ENCODE measurements at places on chromosomes 3 and 15.

- no peak for DNase-seq
Observed at GRCh38 chr3:29406291-29406832, 125.5 kb downstream of the RBMS3 start.

GRCh38 chr3:11703146-11703545, 59.4 kb upstream of the VGLL4 start:
- no peak for DNase-seq

DNA sequence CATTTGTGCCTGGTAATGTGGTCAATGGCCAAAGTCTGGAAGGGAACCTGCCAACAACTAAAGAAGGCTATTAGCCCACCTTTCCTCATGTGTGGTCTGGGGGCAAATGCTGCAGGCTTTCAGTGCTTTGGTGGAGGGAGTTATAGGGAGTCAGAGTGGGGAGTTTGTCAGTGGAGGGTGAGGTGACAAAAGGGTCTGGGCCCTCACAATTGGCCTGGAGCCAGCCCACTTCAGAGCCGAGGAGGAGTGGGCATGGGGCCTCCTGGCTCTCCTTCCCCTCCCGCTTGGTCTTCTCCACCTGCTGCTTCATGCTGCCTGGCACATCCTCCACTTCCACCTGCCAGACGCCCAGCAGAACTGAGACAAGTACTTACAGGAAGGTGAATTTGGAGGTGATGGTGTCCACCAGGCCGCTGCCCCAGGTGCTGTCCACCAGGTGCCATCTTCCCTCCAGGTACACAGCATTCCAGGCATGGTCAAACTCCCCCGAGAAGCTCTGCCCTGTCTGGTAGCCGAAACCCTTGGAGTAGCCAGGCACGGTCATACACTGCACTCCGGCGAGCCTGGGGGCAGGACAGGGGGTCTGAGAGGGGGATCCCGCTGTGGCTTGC, 40.9 kb downstream of the KY start:
- no peak for DNase-seq

- no peak for DNase-seq
Observed at GRCh38 chr3:189995129-189995528, 125.6 kb downstream of the P3H2 start.

DNA sequence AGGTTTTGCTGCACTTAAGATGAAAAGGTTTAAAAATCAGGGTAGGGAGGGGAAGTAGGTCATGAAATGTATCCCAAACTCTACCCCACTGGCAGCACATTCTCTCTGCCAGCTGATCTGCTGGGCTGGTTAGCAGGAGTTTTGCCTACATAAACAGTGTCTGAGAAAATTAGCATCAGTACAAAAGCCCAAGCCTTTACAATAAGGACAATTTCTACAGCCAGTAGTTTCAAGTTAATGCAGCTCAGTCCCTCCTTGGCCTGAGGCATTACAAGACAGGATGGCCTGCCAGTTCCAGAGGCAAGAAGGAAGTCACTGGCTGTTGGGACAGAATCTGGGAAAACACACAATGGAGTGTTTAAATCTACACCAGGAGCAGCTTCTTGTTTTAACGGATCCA, 32.8 kb downstream of the NCEH1 start:
- no peak for DNase-seq

DNA sequence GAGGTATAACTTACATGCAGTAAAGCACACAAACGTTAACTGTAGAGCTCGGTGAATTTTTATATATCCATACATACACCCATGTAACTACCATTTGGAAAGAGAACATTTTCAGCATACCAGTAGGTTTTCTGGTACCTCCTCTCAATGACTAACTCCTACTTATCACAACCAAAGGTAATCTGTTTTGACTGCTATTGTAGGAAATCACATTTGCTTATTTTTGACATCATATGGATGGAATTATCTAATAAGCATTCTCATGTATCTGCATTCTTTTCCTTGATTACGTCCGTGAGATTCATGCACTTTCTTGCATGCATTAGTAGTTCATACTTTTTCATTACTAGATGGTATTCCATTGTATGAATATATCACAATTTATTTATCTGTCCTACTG, 76.8 kb downstream of the CSNK1G1 start:
- no peak for DNase-seq

- no peak for DNase-seq
Observed at GRCh38 chr15:58260725-58261267, 122.6 kb downstream of the AQP9 start.

- DNase-seq, result no peak
Observed at GRCh38 chr3:123239756-123240155, 38.0 kb downstream of the SEC22A start.

DNA sequence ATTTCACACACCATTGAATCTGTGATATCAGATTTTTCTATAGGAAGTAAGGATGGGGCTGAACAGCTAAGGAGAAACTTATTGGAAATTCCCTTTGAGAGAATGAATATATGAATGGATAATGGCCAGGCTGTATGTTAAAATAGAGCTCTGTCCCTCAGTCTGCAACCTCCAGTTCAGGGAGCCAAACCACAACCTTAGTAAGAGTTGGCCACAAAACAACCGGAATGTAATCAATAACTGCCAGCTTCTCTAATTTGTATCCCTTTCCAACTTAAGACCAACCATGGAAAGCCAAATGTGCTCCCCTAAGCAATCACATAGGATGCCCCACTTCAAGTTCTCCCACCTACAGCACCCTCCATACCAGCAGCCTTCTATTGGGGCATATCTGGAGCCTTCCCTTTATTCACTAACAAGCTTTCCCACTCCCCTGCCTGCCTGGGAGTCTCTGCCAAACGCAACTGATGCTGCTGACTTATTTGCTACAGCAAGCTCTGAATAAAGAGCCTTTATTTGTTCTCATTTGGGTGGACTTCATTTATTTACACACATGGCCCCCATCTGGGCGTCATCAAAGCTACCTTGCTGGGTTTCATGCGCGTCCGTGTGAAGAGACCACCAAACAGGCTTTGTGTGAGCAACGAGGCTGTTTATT, 75.4 kb upstream of the LARS2 start:
- no peak for DNase-seq

GRCh38 chr3:100563228-100563627, 46.2 kb upstream of the ADGRG7 start:
- DNase-seq, result no peak

GRCh38 chr3:186414735-186415419, 52.8 kb upstream of the DGKG start:
- no peak for DNase-seq

- no peak for DNase-seq
Observed at GRCh38 chr3:107683447-107683846, 160.7 kb downstream of the BBX start.

GRCh38 chr15:94061041-94061440, 170.3 kb upstream of the MCTP2 start:
- DNase-seq, result no peak

GRCh38 chr3:8319935-8320634, 181.5 kb upstream of the LMCD1 start:
- DNase-seq, result no peak

- no peak for DNase-seq
Observed at GRCh38 chr3:126495786-126496185, 20.1 kb upstream of the ZXDC start.

DNA sequence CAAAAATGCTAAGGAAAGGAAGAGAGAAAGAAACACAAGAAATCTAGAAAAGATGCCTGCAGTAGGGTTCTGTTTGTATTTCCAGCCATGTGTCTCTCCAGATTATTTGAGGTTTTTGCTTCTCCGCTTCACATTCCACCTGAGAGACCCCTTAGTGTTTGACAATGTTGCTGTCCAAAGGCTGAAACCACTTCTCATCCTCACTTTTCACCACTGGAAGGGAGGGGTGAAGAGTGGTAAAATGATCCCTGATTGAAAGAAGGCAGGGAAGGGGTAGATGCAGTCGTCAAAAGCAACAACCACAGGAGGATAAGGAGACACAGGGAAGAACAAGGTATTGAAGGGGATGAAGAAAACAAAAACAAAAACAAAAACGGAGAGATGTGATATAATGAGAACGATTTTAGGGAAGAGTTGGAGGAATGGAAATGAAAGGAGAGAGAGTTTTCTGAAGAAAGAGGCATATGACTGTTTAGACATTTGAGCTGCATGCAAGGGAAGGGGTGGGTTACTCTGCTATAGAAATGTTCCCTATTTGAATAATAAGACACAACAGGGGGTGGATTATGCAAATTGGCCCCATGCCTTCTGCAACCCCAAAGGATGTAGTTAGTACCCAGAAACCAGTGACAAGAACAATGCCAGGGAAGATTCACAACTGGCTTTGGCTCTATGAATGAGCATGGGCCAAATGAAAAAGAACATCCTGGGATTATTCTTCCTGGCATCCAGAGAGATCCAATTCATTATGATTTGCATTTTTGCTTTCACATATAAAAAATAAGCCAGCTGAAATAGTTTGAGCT, 235.9 kb downstream of the GAP43 start:
- DNase-seq, result no peak

GRCh38 chr15:81905889-81906288, 139.9 kb downstream of the MEX3B start:
- DNase-seq, result no peak

DNA sequence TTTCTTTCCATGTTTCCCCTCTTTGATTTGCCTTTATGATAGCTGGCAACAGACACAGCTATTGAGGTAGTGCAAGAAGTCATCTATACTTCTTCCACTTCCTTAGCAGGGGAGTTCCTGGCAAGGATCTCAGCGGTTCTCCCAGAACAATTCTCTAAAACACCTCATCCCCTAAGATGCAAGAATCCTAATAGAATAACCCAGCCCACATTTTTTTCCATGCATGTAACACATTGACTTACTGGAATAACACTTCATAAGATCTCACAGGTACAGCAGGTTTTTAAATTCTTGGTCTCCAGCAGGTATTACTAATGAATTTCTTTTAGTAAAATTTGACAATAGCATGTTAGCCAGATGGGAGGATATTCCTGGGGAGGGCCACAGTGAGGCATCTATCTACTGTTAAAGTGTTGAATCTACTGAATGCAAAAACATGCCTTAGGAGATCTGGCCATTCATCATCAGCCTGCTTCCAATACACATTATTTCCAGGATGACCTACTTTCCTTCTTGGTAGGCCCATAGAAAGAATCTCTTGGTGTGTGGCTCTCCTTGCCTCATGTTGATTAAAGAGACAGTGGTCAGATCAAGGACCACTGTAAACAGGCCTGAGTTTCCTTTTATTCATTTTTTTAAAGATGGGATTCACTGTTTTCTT, 78.5 kb downstream of the RAD18 start:
- DNase-seq, result no peak

DNA sequence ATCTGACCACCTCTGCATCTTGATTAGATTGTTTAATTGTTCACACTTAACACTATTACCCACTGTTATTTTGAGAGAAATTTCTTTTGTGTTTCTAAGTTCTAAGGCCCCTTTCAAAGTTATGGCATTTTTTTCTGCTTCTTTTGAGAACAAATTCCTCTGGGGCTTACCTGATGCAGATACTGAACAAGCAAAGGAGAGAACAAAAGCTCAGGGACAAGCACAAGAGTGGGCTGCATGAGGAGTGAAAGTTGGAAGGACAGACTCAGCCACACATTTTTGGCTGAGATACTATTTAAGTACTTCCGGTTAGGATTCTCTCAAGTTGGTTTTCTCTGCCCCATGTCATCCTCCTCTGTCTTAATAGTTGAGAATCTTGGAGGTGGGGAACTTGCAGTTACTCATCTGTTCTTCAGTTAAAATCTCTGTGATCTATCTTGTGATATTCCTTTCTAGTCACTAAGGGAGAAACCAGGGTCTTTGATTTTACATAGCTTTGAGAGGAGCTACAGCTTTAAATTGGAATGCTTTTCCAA, 54.7 kb downstream of the CMTM6 start:
- no peak for DNase-seq

DNA sequence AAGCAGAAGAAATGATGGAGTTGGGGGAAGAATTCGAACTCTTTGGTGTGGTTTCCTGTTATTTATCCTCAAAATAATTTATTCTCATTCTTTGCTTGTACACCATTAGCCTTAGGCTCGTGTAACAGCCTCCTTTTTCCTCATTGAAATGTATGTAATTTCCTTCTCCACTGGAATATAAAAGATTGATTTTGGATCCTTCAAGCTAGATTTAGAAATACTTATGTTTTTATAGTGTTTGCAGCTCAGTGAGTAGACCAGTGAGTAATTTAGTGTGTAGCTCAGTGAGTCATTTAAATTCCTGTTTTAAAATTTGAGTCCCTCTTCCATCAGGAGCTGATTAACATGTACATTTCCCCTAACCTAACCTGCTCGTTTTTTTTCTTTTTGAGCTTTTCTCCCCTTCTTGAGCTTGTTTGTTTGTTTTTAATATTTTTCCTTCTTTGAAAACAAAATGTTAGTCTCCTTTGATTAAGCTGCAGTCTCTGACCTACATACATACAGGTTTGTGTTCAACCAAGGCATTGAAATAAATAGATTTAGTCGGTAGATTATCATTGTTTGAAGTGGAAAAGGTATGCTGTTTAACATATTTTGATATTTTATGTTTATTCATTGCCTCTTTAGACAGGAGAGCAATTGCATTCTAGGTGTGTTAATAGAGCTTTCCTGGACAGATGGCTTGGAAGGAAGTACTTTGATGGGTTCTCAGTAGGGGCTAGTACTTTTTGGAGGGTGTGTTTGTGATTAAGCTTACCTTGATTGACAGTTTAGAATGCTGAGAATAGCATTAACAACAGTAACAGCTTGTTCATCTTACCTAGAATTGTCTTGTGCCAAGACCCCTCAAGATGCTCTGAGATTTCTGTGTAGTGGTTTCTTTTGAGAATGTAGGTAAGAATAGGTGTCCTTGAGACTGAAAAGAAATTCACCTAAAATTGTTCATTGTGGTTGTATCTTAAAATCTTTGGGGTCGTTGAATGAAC, 5.9 kb downstream of the USP3 start:
- DNase-seq, result no peak

GRCh38 chr3:88775026-88775690, 332.3 kb upstream of the EPHA3 start:
- DNase-seq, result no peak

- no peak for DNase-seq
Observed at GRCh38 chr3:59540696-59541095, 490.9 kb upstream of the CFAP20DC start.

- no peak for DNase-seq
Observed at GRCh38 chr3:116198087-116198486, 247.2 kb downstream of the LSAMP start.

Measured in stimulated activated CD8-positive, alpha-beta memory T cell treated with anti-CD3 and anti-CD28 coated beads, Interleukin-7, amount 100 ng/mL, for 1 hour (primary cell).